ENCODE measurements at places on chromosomes 7 and 10.
A peak's percentile ranks its signal among the peaks of the same experiment; 100 is the strongest.

DNA sequence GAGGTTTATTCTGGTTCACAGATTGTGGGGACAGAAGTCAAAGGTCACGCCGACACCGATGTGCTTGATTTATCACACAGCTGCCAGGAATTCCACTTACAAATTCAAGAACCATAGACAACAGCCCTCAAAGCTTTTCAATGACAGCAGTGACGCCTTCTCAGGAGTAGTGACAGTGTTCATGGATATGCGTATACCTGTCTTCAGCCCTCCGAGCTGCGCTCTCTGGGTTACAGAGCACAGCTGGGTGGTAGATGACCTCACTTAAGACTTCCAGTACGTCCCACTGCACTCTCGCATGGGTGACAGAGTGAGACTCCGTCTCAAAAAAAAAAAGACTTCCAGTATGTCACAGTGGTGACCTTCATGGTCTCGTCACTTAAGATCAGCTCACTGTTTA, 108.5 kb downstream of the TCERG1L start:
- no peak for ATAC-seq

DNA sequence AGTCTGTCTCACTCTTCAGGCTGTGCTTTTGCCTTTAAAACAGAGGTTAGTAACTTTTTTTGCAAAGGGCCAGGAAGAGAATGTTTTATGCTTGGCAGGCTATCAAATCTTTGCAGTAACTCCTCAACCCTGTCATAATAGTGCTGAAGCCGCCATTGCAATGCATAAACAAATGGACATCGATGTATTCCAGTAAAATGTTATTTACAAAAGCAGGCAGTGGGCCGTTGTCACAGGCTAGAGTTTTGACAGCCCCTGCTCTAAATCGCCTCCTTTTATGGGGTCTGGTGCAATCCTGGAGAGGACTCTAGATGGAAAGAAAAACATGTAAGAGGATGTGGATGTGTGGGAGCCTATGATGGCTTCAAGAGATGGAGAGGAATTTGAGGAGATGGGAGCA, 568.3 kb downstream of the TYW1 start:
- ATAC-seq: no peak

GRCh38 chr7:35549781-35550180, 145.2 kb downstream of the HERPUD2 start:
- no peak for ATAC-seq

DNA sequence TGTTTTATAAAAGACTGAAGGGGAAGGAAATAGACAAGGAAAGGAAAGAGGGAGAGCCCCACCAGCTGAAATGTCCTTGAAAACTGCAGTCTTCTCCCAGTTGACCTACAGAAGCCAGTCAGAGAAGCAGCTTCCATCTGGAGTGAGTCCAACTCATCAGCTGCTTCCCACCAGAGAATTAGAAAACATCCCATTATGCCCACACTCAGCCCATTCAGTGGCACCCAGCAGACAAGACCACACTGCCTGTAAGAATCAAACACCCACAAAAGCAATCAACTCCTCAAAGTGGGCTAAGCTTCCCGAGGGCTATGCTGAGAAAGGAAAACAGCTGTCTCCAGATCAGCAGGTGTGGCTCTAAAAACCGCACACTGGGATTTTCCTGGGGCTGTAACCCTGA, 29.6 kb upstream of the TMEM213 start:
- ATAC-seq: no peak

- peak; percentile 89 for ATAC-seq
Observed at GRCh38 chr7:105352018-105352612, 36.6 kb downstream of the SRPK2 start.

- no peak for ATAC-seq
Observed at GRCh38 chr7:124155432-124156022, 122.7 kb upstream of the TMEM229A start.

DNA sequence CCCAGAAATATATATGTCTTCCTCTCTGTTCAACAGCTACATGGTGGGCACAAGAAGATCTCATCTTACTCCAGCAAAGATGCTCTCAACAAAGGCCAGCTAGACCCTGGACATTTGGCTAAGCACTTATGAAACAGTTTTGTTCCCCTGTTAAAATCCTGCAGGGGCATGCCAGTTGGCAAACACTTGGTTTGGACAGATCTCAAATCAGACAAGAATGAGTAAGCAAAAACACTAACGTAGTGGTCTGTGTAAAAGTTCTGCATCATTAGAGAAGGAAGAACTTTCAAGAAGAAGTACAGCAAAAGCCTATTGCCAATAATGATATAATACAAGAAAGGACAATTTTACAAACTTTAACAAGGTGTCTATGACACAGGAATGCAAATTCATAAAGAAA, 125.6 kb downstream of the CALN1 start:
- no peak for ATAC-seq

Measured in activated CD4-positive, CD25-positive, alpha-beta regulatory T cell treated with anti-CD3 and anti-CD28 coated beads, Interleukin-2, amount 50 U/mL, for 24 hours (primary cell).